ENCODE measurements at places on chromosomes 4 and X. TPM values are rescaled to one million over a fixed set of nuclear protein-coding genes. Genes with fewer than 3 reads are reported as not detected.

GRCh38 chr4:83850435-83850834 is 314.5 kb downstream of the GPAT3 start:
- no peak overlapping the region for H3K27ac ChIP-seq
- DNase-seq = no peak
- H3K36me3 ChIP-seq = no peaks in the 10 kb centered on the region
- H3K4me3 ChIP-seq = no peak overlapping the region
- H3K4me1 ChIP-seq = no peaks in the 10 kb centered on the region

DNA sequence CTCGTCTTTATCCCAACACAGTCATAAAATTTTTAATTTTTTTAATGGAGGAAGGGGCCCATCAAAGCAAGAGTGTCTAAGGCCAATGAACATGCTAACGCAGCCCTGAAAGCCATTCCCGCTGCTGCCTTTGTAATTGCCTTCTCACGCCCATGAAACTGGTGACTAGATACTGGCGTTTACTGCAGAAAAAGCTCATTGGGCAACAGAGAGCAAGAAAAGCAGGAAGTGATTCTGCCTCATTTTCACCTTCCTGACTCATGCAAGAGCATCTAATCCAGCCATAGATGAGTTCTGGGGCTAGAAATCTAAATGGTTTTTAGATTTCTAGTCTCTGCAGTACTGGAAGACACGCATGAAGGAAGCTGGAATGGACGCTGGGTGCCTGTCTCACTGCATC is 72.5 kb downstream of the ANXA3 start:
- no peaks in the 10 kb centered on the region for H3K36me3 ChIP-seq
- peaks cover 7% of the 10 kb centered on the region for H3K4me1 ChIP-seq
- H3K27ac ChIP-seq = no peak overlapping the region
- H3K27me3 ChIP-seq = no peaks in the 10 kb centered on the region

The MSANTD1 gene
- total RNA-seq = 0.46 TPM

DNA sequence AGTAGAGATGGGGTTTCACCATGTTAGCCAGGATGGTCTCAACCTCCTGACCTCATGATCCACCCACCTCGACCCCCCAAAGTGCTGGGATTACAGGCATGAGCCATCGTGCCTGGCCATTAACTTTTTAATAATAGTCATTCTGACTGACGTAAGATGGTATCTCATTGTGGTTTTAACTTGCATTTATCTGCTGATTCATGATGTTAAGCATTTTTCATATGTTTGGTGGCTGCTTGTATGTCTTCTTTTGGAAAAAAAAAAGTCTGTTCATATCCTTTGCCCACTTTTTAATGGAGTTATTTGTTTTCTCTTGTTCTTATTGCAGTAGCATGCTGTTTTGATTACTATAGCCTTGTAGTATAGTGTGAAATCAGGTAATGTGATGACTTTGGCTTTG is 45.8 kb downstream of the ANXA10 start:
- no peak overlapping the region for H3K4me3 ChIP-seq
- no peaks in the 10 kb centered on the region for H3K36me3 ChIP-seq
- no peaks in the 10 kb centered on the region for H3K4me1 ChIP-seq
- no peak overlapping the region for H3K27ac ChIP-seq
- no peak for DNase-seq
- H3K27me3 ChIP-seq = peaks cover 5% of the 10 kb centered on the region

The PLP2 gene
- total RNA-seq = 202 TPM

- no peak overlapping the region for H3K27ac ChIP-seq
- no peak for DNase-seq
- H3K4me3 ChIP-seq = no peak overlapping the region
- H3K27me3 ChIP-seq = no peaks in the 10 kb centered on the region
Observed at GRCh38 chrX:40060356-40060845, 37.4 kb downstream of the BCOR start.

The KCNIP4 gene
- total RNA-seq = not detected

The ODAPH gene
- not detected for total RNA-seq

The MAGEA12 gene
- total RNA-seq = not detected

GRCh38 chr4:115356176-115356575 is 242.8 kb upstream of the NDST4 start:
- H3K27me3 ChIP-seq = no peaks in the 10 kb centered on the region
- H3K36me3 ChIP-seq = peaks cover 3% of the 10 kb centered on the region
- no peak for DNase-seq
- H3K4me1 ChIP-seq = no peaks in the 10 kb centered on the region
- no peak overlapping the region for H3K4me3 ChIP-seq

The SLC9B1 gene
- 3.7 TPM for total RNA-seq

DNA sequence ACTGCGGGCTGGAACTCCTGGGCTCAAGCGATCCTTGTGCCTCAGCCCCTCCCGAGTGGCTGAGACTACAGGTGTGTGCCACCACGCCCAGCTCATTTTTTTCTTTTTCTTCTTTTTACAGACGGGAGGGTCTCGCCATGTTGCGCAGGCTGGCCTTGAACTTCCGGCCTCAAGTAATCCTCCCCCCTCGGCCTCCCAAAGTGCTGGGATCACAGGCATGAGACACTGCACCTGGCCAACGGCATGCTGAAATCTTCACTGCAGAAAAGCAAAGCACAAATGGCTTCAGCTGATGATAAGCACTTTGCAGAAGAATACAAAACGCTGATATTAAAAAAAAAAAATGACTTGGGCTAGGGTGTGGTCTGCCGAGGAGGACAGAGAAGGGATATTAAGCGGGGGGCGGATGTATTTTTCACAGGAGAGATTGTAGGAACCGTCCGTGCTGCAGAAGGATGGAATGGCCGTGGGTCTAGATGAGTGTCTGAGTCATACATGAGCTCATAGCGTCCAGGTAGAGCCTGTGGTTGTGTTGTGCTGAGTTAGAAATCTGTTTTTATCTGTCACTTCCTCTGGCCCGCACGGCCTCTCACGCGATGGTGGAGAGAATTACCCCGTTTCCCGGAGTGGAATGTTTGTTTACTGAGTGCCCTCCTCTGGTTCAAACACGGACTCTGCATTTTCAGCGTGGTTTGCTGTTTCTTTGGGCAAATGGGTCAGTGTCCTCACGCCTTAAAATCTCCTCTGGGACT is 8.5 kb upstream of the AKAP17A start:
- H3K36me3 ChIP-seq = no peaks in the 10 kb centered on the region
- H3K4me3 ChIP-seq = peak overlapping the region; percentile 15
- DNase-seq = peak; percentile 75
- H3K4me1 ChIP-seq = peaks cover 21% of the 10 kb centered on the region
- H3K27me3 ChIP-seq = no peaks in the 10 kb centered on the region
